ENCODE measurements at places on chromosomes 2 and 18.

- no peak for DNase-seq
These were observed 1322.9 kb upstream of the TMEFF2 start for GRCh38 chr2:193517615-193518014.

DNA sequence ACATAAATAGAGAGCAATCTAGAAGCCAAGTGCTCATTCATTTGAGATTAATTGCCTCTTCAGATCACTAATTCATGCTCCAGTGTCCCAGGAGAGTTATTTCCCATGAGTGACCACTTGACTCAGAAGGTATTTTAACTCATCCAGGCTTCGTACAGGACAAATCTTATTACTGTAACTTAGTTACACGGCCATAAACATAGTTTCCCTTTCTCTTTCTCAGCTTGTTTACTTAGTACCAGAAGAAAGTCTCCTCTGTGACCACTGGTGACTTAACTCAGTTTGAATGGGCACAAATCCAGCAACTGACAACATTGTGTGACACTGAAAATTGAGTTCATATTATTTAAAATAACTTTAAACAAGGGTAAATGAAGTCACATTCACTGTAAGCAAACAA, 25.3 kb downstream of the MMADHC start:
- DNase-seq = peak; percentile 8

GRCh38 chr2:16313235-16313975, 352.2 kb downstream of the CYRIA start:
- DNase-seq = no peak

DNA sequence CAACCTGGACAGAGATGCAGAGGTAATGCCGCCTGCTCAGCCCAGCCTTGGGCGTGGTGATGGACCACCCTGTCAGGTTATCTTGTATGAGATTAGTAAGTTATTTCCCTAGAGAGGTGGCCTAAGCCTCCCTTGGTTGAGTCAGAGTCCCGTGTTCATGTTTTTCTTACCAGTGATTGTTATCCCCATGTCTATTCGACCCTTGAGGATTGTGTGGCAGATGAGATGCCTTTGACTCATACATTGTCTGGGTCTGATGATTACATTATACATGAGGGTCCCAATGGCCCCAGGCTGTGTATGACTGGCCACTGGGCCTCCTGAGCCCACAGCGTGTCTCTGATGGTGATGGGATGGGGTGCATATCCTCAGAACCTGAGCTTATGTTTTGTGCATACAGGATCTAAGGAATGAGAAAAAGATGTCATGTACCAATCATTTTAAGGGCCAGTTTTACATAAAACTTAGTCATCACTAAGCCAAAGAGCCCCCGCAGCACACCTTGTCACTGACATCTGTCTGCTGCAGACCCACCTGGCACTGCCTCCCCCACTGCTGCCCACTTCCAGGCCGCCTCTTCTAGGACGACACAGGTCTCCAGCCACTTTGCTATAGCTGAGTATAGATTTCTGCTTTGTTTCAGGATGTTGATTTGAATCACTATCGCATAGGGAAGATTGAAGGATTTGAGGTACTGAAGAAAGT, 7.7 kb downstream of the PPP1R7 start:
- DNase-seq = no peak

- DNase-seq = no peak
These were observed 14.2 kb downstream of the PIKFYVE start for GRCh38 chr2:208280234-208280633.

- DNase-seq = no peak
These were observed 25.5 kb upstream of the PPP1CB start for GRCh38 chr2:28726177-28726576.

DNA sequence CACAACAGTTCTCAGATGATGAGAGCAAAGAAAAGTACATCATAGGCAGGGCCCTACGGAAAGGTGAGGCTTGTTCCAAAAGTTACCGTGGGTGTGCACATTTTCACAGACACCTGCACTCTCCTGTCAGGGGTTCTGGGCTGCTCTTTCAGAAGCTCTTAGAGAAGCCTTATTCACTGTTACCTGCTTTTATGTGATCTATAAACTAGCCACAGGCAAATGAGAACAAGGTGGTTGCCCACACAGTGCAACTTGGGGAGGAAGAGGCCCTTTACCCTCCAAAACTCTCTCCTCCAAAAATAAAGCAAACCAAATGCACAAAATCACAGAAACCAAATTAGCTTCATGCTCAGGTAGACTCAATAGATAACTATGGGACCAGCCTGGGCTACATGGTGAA, 11.1 kb upstream of the CUL3 start:
- DNase-seq = no peak

- DNase-seq = no peak
These were observed 71.6 kb upstream of the CHRNA1 start for GRCh38 chr2:174835797-174836255.

- DNase-seq = no peak
These were observed 9.6 kb upstream of the TGIF1 start for GRCh38 chr18:3440341-3440740.

DNA sequence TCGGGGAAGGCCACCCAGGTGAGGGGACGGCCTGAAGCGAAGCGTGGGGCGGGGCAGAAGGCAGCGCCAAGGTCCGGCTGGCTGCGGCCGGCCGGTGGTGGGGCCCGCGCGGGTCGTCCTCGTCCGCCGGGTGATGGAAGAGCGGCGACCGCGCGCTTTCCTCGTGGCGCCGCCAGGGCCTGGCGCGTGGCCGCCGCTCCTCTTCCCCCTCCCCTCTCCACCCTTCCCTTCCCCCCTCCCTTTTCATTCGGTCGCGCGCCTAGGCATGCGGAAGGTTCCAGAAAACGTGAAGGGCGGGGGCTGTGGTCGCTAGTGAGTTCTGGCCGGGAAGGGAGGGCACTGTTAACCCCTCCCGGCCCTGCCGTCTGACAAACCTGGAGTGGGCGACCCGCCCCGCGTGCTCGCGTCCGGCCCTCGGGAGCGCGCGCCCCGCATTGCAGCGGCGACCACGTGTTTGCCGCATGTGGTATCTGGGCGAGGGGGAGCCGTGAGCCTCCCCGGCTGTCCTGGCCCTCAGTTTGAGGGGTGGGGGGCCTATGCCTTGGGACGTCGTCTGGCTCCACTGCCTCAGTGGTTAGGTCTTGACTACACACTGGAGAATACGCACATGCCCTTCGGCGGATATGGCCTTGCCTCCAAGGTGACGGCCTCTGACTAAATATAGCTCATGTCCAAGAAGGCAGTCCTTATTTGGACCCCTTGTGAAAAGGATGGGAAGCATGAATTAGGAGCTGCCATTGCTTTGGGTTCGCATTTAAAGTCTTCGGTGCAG, 579 bp downstream of the MAT2A start:
- peak; percentile 49 for DNase-seq

GRCh38 chr18:23204589-23205235, 69.4 kb downstream of the CABLES1 start:
- no peak for DNase-seq

GRCh38 chr18:77062518-77063003, 70.0 kb downstream of the MBP start:
- DNase-seq = no peak

DNA sequence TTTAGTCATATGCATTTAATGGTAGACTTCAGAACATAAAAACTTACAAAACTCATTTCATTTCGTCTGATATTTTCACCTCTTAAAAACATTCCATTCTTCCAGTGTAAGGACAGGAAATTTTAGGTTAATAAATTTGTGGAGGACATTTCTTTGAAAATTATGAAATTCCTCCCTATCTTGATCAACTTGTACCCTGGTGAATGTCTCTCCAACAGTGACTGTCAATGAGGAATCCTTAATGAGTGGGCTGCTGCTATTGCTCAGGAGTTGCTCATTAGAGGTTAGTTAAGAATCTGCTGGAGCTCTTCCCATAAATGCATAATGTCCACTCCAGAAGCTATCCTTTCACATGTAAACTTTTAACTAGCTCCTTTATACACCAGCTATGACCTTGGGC, 69.1 kb downstream of the LRP1B start:
- DNase-seq = no peak

GRCh38 chr2:43265421-43265820, 39.0 kb upstream of the ZFP36L2 start:
- no peak for DNase-seq

DNA sequence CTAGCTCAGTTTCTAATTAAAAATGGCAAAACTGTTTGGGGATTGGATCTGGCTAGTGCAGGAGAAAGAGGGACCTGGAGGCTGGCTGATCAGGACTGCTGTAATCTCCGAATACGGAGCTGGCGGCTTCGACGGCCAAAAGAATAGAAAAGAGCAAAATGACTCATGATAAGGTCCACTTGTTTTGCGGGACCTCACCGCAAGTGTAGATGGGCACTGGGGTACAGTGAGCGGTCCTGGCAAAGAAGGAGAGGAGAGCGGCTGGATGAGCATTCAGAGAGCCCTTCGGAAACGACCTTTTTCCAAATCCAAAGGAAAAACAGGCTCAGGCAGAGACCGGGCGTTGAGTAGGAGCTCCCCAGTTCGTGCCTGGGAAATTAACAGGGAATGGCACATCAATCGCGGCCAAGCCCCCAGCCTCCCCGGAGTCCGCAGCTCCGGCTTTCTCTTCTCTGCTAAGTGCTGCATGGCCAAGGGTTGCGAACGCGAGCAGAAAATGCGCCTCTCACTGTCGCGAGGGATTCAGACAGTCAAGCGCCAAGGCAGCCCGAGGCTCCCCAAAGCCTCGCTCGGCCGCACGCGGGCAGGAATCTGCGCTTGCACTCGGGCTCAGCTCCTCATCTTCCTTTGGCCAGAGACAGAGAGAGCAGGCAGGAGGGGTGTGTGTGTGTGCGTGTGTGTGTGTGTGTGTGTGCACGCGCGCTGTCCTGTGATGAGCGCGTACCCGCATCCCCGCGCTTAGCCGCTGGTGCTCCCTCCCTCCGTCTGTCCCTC, 1.8 kb downstream of the DCC start:
- no peak for DNase-seq

DNA sequence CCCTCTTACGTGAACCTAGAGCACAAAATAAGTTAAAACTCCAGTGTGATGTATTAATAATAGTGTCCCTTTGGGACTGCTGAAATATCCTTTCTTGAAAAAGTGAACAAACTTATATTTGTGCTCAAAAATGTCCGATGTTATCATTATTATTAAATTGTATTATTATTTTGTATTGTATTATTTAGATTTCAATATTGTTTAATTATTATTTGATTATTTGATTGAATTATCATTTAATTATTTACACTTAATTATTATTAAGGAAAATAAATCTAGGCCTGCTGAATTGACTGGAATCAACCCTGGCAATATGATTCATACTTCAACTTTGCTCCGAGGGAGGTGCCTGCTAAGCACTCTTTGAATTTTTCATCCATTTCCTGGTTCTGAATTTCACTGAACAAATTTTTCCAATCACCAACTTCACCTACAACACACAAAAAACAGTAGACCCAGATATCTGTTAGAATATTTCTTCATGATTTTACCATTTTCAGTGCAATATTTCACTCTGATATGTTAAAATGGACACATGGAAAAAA, 10.9 kb upstream of the EIF2AK2 start:
- DNase-seq = no peak

DNA sequence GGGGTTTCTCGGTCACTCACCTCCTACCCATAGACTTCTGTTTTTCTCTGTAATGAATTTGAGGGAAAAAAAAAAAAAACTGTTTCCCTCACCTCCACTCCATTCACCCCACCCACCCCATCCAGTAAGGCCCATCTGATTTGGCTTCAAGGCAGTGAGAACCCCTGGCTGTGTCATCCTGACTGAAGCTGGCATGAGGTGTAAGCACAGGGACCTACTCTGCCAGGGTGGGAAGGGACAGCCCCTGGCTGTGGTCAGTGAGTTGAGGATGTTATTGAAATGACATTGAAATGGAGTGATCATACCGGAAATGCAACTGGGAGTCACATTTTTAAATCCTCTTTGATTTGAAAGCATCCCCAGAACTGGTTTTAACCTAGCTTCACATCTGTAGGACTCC, 19.1 kb upstream of the BCL2L11 start:
- DNase-seq = no peak

DNA sequence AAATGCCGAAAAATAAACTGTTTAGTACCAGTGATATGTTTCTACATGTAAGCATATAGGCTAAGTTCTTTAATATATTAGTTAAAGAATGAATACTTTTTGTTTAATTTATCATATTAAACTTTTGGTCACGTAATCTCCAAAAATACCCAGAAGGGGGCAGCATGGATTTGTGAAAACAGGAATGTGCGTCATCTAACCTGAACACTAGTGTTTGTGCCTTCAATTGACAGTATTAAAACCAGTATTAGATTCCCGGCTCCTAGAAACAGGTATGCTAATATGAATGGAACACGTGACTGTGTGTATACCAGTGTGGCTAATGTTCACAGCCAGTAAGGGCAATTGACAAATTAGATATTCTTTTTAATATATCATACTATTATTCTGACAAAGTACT, 51.8 kb downstream of the WDR7 start:
- peak; percentile 22 for DNase-seq

GRCh38 chr2:36469710-36470109, 114.1 kb downstream of the CRIM1 start:
- no peak for DNase-seq

GRCh38 chr2:152134488-152135280, 35.8 kb upstream of the CACNB4 start:
- no peak for DNase-seq

- DNase-seq = no peak
These were observed 105.5 kb downstream of the ZEB2 start for GRCh38 chr2:144414324-144414845.

DNA sequence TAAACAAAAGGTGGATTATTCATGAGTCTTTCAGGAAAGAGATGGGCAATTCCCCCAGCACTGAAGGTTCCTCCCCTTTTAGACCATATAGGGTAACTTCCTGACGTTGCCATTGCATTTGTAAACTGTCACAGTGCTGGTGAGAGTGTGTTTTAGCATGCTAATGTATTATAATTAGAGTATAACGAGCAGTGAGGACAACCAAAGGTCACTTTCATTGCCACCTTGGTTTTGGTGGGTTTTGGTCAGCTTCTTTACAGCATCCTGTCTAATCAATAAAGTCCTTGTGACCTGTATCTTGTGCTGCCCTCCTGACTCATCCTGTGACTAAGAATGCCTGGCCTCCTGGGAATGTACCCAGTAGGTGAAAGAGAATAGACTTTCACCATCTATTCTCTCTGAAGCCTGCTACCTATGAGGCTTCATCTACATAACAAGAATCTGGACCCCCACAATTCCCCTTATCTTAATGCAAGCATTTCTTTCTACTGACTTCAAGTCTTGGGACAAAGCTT, 148.7 kb downstream of the CABLES1 start:
- DNase-seq = no peak

- no peak for DNase-seq
These were observed 1.8 kb upstream of the PDE11A start for GRCh38 chr2:178074123-178075005.

Measured in HEK293T (cell line).